ENCODE measurements at places on chromosomes 7 and 10.
A peak's percentile ranks its signal among the peaks of the same experiment; 100 is the strongest.

- DNase-seq = no peak
Observed at GRCh38 chr10:30834651-30835050, 197.0 kb downstream of the ZNF438 start.

GRCh38 chr7:138243430-138243829 is 167.2 kb downstream of the AKR1D1 start:
- peak; percentile 16 for DNase-seq

DNA sequence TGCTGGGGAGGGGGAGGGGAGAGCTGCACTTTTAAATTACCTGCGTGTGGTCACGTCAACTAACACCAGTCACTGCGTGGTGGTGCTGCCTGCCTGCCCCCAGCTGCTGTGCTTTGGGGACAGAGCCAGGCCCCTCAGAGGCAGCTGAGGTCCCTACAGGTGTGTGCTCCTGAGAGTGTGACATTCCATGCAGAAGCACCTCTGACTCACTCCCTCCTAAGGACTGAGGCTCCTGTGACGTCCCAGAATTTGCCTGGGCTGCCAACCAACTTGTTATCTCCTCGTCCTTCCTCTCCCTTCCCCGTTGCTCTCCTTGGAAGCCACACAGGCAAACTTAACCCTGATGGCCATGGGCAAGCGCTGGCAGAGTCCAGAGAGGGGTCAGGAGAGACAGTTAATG is 563.0 kb downstream of the PARD3 start:
- DNase-seq = no peak

DNA sequence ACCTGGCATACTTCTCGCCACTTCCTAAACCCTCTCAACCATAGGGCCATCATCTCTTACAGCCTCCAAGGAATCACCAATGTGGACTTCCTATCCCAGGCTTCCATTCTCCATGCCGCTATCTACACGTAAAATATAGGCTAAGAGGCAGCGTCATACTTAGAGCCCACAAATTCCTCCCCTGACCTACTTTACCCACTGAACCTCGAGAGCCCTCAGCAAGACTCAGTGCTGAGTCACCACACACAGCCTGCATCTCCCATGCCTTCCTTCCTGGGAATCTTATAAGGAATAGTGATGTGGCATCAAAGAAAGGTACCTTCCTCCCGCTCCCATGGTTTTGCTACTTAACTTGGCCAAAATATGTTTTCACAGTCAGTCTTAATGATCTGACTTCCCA is 435.6 kb upstream of the NFE2L3 start:
- DNase-seq = no peak

DNA sequence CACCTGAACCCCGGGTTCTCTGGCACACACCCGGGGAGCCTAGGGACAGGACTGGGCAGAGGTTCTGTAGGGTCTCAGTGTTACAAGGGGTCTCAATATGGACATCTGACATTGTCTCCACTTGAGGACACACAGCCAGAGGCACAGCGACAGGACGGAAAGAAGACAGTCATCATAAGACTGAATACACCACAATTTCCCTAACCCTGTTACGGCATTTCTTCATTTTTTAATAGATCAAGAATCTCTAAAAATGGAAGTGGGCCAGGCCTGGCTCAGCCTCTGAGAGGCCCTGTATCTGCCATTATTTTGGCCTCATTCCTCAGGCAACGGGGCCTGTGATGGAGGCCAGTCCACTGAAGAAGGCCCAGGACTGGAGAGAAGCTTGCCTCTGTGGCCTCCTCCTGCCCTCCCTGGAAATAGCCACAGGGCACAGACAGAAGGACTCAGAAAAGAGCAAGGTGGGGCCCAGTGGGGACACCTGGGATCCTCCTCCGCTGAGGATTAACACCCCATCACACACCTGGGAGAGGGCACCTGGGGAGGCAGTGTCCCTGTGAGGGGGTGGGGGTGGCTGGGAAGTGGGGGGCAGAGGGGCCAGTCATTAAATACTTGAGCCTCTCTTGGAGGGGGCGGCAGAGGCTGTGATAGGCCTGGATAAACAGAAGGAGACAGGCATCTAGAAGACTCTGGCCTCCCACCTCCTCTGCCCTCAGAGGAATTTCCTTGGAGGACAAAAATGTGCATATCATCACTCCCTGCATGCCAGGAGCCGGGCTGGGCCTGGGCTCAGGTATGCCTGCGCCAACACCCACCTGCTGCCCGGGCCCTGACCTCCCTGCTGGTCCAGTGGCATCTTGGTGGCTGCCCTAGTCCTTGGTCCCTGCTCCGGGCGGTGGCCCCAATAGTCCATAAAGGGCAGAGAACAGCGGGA is 8.0 kb downstream of the SPOCK2 start:
- DNase-seq = no peak

DNA sequence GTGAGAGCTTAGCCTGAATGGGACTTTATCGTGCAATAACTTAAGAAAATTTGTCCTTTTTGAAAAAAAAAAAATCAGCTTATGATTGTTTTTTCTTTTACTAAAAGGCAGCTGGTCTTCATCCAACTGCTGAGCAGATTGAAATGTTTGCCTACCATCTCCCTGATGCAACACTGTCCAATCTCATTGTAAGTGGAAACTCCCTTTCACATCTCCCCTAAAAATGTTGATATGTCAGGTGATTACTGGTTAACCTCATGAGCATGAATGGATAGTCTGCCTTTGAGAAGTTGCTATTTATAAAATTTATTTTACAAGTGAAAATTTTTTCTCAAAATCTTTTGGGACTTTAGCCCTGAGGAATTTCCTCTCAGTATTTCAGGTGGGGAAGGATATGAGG is 17.8 kb upstream of the HKDC1 start:
- DNase-seq = no peak

DNA sequence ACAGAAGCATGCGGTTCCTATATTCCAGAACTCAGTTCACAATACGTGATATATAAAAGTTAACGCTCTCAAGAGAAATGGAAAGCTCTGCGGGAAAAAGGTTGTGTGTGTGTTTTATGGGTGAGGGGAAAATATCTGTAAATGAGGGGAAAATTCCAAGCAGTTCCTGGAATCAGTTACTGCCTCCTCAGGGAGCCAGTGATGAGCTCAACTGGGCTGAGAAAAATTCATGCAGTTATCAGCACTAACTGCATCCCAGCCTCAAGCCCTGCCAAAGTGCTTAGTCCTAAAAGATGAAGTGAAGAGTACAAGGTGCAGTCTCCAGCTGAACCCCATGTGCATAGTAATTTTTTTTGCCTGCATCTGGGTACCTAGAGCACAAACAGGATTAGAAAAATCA is 191.9 kb downstream of the CDK14 start:
- DNase-seq = no peak
